ENCODE measurements at places on chromosomes 5 and 9.

GRCh38 chr9:118896324-118897000 lies 472.8 kb downstream of the BRINP1 start:
- DNase-seq: peak; percentile 12

- peak; percentile 76 for DNase-seq
These were observed 113.3 kb upstream of the SHB start for GRCh38 chr9:38182321-38182720.

- peak; percentile 44 for DNase-seq
These were observed 78.8 kb downstream of the GIN1 start for GRCh38 chr5:103041071-103041676.

DNA sequence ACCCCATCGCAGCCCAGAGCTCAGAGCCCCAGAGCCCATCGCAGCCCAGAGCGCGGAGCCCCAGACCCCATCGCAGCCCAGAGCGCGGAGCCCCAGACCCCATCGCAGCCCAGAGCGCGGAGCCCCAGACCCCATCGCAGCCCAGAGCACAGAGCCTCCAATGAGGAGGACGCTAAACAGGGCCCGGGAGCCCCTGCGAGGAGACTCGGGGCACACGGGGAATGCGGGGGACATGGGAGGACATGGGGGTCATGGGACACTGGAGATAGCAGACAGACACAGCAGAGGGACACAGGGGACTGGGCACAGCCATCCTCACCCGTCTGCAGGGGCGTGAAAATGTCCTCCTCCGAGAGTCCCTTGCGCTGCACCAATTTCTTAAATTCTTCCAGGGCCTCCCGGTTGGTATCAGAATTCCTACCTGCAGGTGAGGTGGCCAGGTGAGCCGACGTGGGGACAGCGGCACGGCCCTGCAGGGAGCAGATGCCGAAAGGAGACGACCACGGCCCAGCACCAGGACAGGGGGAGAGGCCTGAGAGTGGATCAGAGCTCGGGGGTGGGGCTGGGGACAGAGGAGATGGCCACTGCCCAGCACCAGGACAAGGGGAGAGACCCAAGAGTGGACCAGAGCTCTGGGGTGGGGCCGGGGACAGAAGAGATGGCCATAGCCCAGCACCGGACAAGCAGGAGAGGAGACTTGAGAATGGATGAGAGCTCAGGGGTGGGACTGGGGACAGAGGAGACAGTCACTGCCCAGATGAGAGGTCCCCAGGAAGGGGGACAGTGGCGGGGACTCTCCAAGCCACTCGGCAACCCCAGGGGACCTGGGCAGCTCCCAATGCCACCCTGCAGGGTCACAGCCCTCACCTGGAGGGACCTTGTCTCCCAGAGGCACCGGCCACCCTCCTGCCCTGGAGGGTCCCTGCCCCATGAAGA lies 2.8 kb downstream of the OBP2B start:
- DNase-seq: no peak

DNA sequence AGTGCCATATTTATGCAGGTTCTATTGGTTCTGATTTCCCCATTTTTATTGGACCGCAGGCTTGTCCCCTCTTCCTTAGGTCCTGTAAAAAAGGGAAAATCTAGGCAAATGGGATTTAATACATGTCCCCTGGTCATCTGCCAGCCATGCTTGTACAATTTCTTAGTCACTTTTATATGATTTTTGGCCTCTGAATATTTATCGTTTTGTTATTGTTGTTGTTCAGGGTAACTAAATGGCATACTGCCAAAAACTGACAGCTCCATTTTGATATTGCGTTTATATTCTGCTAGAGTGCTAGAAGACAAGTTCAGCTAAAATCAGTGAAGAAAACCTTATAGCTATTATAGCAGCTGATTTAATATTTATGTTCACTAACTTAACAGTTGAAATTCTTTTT lies 770.2 kb upstream of the FAM174A start:
- no peak for DNase-seq

DNA sequence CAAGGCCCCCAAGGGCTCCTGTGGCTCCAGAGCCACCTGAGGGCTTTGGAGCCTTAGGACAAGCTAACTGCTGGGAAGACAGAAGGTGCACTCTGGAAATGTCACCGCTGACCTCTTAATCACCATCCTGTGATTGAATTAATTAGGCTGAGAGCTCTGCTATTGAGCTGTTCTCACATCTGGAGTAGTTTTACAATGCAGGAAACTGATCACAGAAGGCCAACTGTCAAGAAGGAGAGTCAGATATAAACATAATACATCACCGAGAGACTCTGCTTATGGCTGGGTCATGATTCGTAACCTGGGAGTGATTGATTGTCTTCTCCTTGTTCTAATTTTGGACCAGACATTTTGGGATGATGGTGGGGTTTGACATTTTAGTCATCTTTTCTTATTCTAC lies 226.1 kb downstream of the SLIT3 start:
- DNase-seq: no peak
